Activated B cell treated with CpG ODN at 0.5 μM for 24 hours (primary cell): ENCODE measurements at places on chromosomes 12 and 14.

GRCh38 chr14:48373981-48374380 is 698.6 kb upstream of the MDGA2 start:
- DNase-seq = no peak

- no peak for DNase-seq
Observed at GRCh38 chr14:102007916-102008418, 43.6 kb downstream of the DYNC1H1 start.

DNA sequence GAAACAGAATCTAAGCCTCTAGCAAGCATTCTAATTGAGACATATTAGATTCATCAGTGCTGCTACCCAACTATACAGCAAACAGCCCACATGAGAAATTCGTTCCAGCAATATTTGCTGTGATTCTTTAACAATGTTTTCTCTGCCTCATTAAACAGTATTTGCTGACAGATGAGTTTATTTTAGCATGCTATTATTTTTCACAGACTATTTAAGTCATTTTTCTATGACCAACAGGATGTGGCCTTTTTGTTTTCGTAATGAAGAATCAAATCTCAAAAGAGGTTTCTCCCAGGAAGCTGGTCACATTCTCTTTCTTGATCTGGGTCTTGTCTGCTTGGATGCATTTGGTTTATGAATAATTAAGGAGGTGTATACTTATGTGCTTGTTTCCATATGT is 23.2 kb upstream of the SERPINA12 start:
- no peak for DNase-seq

- DNase-seq = no peak
Observed at GRCh38 chr12:93883436-93884154, 206.4 kb downstream of the CRADD start.

GRCh38 chr12:96029826-96030225 is 5.6 kb downstream of the LTA4H start:
- DNase-seq = no peak

DNA sequence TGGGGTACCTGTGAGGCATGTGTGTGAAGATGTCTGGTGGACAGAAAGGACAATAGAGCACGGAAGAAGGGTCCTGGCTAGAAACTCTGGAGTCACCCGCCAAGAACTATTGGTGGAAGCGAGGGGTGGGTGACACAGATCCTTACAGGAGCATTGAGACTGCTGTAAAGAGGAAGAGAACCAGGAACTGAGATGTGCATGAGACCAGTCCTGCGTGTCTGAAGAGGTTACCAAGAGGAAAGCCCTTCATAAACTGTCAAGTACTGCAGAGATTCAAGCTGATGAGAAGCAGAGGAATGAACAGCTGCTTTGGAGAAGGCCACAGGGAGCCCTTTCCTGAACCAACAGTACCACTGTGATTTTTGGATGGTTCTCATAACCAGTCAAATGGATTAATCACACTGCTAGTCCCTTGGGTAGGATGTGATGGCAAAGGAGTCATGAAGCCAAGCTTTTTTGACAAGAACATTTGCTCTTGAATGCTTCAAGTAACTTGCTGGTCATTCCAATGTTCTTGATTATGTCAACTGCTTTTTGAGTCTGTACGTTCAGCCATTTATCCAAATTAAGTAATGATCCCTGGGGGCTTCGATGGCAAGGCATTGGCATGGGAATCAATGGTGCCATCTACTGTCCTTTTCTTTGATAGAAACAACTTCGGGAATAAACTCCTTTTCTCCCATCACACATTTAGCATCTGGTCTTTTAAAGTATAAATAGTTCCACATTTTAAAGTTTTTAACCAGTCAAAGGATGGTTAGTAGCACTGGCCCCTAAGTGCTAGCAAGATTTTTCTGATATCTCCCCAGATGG is 42.9 kb downstream of the GPR135 start:
- no peak for DNase-seq

DNA sequence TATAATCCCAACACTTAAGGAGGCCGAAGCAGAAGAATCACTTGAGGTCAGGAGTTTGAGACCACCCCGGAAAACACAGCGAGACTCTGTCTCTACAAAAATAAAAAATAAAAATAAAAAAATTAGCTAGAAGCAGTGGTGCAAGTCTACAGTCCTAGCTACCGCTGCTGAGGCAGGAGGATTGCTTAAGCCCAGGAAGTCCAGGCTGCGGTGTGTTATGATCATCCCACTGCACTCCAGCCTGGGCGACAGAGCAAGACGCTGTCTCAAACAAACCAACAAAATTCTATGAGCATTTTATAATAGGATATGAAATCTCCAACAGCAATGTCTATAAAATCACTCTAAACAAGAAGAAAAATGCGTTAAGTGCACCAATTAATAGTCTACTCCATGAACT is 75.3 kb downstream of the PPP1R12A start:
- DNase-seq = no peak

DNA sequence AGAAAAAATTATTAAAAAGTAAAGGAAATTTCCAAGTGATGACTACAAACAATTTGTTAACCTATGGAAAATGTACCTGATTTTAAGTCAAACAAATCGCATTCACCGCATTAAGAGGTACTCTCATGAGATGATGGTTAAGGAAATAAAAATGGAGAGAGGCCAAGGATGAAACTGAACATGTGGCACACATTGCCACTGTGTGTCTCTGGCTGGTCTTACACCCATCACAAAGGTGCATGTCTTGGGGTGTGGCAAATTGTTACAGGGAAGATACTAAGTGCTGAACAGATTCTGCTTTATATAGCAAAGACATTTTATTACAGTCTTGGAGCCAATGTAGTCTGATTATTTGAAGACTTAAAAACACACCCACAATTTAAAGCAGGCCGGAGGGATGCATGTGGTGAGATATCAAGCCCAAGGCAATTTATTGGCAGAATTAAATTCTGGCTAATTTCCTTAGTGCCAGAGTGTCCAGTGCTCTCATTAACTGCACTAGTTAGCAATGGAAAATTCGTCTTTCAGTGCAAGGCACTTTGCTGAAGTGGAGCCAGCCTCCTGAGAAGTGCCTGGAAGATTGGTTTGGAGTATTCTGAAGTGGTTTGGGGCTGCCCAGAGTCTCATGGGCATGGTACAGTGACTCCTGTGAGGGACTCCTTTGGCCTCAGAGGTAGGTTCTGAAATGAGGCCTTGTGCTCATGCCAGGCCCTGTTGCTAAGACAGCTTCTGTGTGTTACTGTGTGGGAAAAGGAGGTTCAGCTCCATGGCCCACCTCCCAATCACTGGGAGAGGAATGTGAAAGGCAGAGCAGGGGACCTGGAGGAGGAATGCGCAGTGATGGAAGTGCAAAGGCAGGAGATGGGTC is 166.9 kb downstream of the BRMS1L start:
- no peak for DNase-seq
